ENCODE measurements at places on chromosomes 11 and 22. TPM values are rescaled to one million over a fixed set of nuclear protein-coding genes. Genes with fewer than 3 reads are reported as not detected.

Gene CRYBB2
- total RNA-seq: not detected

Gene SSTR3
- not detected for total RNA-seq

Gene APOA4
- total RNA-seq: not detected

Gene SLC6A5
- total RNA-seq: not detected

Gene TRIM48
- total RNA-seq: not detected

Gene MPPED1
- not detected for total RNA-seq

Gene NXPE4
- total RNA-seq: not detected

Gene PLA2G3
- 2.0 TPM for total RNA-seq

Gene SLC37A2
- 2.7 TPM for total RNA-seq

Gene C11orf87
- total RNA-seq: not detected

Gene VSIG10L2
- total RNA-seq: not detected

Gene ELFN2
- 4.6 TPM for total RNA-seq

Gene CCDC89
- not detected for total RNA-seq

Gene BLID
- 1.9 TPM for total RNA-seq

Gene ATP5MG
- total RNA-seq: 86.8 TPM

Gene PATE4
- total RNA-seq: not detected

Gene BAIAP2L2
- total RNA-seq: 6.5 TPM

Gene SORL1
- total RNA-seq: 7.8 TPM

Gene CD82
- 9.1 TPM for total RNA-seq

Gene RFPL1
- not detected for total RNA-seq

Gene OR5A1
- total RNA-seq: not detected

Gene OR5AP2
- not detected for total RNA-seq

Gene DCHS1
- total RNA-seq: 1.8 TPM

Gene LDHAL6A
- total RNA-seq: not detected

Gene TRIM49C
- not detected for total RNA-seq

Gene NCR3LG1
- total RNA-seq: 2.3 TPM

Gene PYGM
- total RNA-seq: not detected

Gene CSTF3
- total RNA-seq: 30.0 TPM
